ENCODE measurements at places on chromosomes 6 and 20.
A peak's percentile ranks its signal among the peaks of the same experiment; 100 is the strongest.

DNA sequence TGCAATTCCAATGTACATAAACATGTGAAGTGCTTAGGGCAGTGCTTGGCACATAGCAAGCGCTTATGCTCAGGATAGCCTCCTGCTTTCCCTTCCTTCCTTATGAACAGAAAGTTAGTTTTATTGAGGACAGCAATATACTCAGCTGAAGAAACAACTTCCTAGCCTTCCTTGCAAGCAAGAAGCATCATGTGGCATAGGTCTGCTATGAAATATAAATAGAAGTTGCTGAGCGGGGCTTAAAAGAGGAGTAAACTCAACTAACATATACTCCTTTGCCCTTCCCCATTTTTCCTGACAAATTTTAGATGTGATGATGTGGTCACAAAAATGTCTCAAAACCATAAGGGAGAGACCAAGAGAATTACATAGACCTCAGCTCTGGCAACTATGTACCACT, 98.9 kb downstream of the KIF16B start:
- no peak for DNase-seq

GRCh38 chr6:21593927-21594415, 420 bp downstream of the SOX4 start:
- peak; percentile 35 for DNase-seq

DNA sequence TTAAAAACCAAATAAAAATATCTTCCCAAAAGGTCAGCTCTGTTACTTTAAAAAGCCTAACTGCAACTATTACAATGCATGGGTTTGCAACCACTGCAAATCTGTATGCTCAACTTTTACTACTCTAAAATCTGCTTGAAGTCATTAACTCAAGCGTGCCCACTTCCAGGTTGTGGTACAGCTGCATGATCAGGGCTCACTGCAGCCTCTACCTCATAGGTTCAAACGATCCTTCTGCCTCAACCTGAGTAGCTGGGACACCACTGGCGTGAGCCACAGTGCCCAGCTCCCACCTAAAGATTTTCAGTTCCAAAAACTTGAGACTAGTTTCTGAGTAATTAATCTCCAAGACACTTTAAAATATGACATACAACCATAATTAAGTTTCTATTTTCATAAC, 8.2 kb downstream of the DIDO1 start:
- DNase-seq, result no peak

GRCh38 chr6:46058951-46059350, 43.3 kb upstream of the CLIC5 start:
- no peak for DNase-seq

DNA sequence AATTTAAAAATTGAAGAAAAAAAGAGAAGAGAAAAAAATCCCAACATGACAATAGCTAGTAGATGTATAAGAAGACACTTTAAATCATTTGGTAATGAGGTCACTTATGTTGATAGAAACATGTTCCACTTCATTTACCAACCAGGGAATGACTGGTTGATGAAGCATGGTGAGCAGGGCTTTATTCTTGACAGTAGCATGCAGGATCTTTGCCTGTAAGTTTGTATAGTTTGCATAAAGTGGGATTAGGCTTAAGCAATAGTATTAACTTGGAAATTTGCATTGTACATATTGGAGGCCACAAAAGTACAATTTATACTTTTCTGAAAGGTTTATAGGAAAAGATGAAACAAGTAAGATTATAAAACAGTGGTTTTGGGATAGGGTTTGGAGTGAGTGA, 67.0 kb downstream of the NOX3 start:
- DNase-seq, result no peak

GRCh38 chr6:166046226-166046625, 121.4 kb downstream of the TBXT start:
- DNase-seq, result peak; percentile 79

Data from A172 (cell line).